ENCODE measurements at places on chromosomes 11 and 22.
A peak's percentile ranks its signal among the peaks of the same experiment; 100 is the strongest.

GRCh38 chr11:124837491-124837856 is 27.8 kb upstream of the ROBO3 start:
- DNase-seq: peak; percentile 82

- no peak for DNase-seq
Measured at GRCh38 chr22:46149512-46150033, 753 bp upstream of the PPARA start.

GRCh38 chr11:33027233-33027632 is 11.6 kb downstream of the DEPDC7 start:
- no peak for DNase-seq

- no peak for DNase-seq
Measured at GRCh38 chr22:42855721-42856120, 1.4 kb downstream of the ARFGAP3 start.

- DNase-seq: no peak
Measured at GRCh38 chr11:80521592-80521991, 1080.8 kb upstream of the TENM4 start.

DNA sequence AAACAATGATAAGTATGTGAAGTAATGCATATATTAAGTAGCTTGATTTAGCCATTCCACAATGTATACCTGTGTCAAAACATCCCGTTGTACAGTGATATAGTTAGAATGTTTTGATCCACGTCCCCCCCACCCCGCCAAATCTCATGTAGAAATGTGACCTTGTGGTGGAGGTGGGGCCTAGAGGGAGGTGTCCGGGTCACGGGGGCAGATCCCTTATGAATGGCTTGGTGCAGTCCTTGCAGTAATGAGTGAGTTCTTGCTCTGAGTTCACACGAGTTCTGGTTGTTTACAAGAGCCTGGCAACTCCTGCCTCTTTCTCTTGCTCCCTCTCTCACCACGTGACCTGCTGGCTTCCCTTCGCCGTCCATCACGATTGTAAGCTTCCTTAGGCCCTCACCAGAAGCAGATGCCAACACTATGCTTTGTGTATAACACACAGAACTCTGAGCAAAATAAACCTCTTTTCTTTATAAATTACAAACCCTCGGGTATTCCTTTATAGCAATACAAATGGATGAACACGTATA is 41.6 kb downstream of the FANCF start:
- no peak for DNase-seq

DNA sequence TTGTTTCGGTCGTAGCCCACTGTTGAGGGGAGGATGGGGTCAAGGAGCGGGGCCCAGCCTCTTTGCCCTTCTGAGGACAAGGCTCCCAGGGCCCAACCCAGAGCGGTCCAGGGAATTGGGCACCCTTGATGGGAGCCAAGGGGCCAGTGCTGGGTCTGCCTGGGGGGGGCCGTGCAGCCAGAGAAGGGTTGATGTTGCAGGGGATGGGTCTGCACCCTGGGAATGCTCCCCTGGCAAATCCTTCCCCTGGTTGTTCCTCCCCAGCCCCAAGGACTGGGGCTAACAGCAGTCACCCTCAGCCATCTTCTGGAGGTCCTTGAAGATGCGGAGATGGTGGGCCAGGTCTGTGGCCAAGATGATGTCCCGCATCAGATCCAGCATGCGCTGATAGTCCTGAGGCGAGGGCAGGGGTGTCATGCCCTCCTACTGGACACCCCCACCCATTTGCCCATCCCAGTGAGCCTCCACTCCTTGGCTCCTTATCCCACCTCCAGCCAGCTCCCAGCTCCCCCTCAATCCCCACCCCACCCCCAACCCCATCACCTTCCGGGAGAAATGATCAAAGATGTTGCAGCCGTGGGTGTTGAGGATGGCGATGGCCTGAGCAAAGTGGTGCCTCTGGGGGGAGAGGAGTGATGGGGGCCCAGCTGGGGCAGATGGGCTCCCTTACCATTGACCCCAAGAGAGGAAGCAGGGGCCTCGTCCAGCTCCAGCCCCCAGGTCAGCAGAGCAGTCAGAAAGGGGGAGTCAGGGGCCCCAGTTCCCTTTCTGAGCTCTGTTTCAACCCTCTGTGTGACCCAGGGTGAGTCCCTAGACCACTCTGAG is 95.0 kb downstream of the PDE2A start:
- no peak for DNase-seq

GRCh38 chr11:48108231-48109045 is 108.2 kb upstream of the OR4B1 start:
- no peak for DNase-seq

DNA sequence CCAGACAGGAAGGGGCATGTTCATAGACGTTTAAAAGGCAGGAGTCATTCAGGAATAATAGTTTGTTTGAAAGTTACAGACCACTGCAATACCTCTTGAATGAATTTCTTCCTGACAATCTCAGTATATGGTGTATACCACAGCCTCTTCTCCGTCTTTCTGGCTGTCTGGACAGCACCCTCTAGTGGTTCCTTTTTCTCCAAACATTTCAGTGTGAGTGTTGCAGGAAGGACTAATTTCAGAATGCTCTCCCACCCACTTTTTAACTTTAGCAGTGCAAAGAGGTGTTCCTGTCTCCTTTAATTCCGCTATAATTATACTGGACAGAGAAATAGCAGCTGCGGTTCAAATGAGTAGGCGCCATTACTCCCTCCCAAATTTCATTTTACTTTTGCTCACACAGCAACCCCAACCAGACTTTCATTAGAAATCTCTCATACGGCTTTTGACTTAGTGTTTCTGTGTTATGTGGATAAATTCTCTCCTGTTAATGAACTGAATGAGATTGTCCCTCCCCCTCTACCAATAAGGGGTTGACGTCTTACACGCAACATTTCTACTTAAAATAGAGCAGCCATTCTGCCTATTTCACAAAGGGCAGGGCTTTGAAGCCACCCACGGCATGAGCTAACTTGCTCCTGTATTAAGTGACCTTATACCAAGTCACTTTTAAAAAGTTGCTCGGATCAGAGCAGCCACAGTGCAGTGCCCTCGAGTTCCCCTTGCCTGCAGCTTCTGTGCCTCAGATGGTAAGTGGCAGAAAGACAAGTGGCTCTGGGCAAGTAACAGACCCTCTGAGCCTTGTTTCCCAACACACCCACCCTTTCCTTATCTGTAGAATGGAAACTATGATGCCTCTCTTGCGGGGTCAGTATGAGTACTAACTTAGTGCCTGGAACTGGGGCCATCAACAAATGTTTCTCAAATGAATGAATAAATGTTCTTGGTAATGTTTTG is 368.6 kb downstream of the OPCML start:
- peak; percentile 12 for DNase-seq

GRCh38 chr11:109845437-109845836 is 247.8 kb upstream of the ZC3H12C start:
- DNase-seq: no peak

GRCh38 chr22:38258895-38259294 is 13.9 kb downstream of the TMEM184B start:
- no peak for DNase-seq

- DNase-seq: peak; percentile 92
Measured at GRCh38 chr11:68354148-68354872, 41.9 kb downstream of the LRP5 start.

GRCh38 chr22:19143967-19144400 is 467 bp downstream of the ESS2 start:
- DNase-seq: no peak

DNA sequence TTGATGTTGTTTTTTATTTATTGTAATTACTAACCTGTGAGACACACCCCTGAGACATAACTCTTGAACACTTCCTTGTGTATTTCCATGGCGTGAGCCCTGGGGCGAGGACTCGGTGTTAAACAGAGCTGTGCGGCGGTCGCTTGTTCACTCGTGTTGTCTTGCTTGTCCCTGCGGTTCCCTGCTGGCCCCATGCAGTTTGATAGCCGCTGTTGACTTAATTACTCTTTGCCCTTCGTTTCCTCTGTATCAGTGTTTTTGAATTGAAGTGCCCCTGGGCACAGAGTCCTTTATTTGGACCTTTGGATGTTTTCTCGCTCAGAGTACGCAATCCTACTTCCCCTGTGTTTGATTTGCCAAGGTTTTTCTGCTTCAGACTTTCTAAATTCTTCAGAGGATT is 52.7 kb downstream of the TBC1D22A start:
- DNase-seq: no peak

GRCh38 chr11:33564856-33565453 is 135.7 kb downstream of the C11orf91 start:
- no peak for DNase-seq

DNA sequence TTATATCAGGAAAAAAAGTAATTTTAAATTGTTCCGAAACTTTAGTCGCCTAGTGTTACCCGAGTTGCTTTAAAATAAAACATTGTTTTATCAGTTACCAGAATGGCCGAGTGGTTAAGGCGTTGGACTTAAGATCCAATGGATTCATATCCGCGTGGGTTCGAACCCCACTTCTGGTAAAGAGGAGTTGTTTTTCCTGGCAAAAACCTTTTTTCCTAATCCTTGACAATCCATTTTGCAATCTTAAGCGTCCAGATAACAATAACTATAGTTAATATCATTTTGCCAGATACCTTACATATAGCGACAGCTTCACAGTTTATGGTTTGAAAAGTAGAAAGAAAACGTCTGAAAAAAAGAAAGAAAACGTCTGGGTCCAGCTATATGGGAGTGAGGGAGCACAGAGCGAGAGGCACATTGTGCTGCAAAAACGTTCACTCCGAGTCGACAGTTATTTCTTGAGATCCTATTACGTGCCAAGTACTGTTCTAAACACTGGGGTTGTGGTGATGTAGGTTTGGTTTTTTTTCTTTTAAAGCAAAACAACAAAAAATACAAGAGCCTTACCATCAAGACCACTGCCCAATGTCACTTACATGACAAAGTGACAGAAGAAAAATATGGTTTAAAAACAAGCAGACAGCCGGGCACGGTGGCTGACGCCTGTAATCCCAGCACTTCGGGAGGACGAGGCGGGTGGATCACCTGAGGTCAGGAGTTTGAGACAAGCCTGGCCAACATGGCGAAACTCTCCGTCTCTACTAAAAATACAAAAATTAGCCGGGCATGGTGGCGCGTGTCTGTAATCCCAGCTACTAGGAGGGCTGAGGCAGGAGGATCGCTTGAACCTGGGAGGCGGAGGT is 40.6 kb downstream of the OR4D9 start:
- peak; percentile 76 for DNase-seq

GRCh38 chr22:23862103-23862502 is 4.4 kb downstream of the SLC2A11 start:
- peak; percentile 24 for DNase-seq

DNA sequence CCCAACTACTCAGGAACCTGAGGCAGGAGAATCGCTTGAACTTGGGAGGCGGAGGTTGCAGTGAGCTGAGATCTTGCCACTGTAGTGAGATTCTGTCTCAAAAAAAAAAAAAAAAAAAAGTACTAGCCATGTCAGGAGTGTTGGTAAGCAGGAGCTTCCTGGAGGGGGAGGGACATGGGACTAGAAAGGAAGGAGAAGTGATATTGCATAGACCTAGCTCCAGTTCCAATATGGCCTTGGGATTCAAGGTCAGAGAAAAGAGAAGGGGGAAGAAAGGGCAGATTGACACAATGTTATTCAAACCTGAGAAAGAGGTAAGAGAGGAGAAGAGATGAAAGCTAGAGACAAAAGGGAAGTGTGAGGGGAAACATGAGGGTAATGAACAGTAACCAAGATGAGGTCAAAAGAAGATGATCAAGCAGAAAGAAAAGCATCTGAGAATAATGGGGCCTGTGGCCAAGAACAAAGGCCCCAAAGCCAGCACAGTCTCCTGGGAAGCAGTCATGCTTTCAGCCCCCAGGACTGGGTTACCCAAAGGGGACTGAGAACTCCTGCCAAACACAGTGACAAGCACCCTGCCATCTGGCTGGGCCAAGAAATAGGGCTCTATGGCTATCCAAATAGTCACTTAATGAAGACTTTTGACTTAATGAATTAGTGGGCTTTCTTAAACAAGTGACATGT is 51.7 kb upstream of the FTH1 start:
- DNase-seq: no peak

- no peak for DNase-seq
Measured at GRCh38 chr22:46365166-46365624, 29.7 kb downstream of the TRMU start.

DNA sequence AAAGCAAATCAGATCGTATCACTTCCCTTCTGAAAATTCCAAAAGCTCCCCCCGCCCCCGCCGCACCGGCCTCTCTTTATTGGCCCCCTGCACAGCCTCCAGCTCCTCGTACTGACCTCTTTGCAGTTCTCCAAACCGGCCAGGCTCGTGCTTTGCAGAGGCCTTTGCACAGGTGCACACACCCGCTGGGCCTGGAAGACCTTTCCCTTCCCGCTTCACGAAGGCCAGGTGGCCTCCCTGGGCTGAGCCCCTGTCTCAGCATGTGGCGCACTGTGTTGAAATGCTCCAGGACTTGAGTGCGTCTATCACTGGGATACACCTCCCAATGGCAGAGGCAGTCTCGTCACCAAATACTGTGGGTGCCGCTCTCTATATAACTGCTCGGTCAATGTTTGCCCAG is 13.2 kb upstream of the ADA2 start:
- DNase-seq: no peak

DNA sequence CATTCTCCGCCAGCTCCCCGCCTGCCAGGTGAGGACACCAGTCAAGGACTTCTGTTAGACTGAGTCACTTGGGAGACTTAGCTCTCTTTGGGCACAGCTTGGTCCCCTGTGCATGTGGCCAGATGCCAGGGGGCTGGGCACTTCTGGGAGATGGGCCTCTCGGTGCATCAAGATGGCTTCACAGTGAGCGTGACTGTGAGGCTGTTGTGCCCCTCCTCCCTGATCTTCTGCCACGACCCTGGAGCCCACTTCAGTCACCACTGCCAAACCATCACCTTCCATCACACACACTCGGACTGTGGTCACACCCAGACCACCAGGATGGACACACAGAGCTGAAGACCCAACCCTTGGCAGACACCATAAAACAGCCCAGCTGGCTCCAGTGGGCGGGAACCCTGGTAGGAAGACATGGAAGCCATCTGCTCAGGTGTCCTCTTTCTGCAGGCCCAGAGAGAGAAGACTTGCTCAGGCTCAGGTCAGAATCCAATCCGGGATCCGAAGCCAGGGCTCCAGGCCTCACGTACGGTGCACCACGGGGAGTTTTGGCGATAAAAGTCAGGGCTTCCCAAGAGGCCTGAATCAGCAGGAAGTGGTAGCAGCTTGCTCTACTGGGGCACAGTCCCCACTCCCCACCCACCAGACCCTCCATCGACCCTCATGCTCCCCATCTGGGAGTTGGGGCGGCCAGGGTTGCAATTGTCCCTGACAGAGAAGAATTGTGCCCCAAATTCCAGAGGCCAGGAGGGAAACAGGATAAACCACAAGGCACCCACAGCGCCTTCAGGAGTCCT is 29.8 kb upstream of the CD5 start:
- no peak for DNase-seq
